Fibroblast of lung (primary cell): ENCODE measurements at places on chromosomes 7 and 10. TPM values are rescaled to one million over a fixed set of nuclear protein-coding genes. Genes with fewer than 3 reads are reported as not detected.

The SPDYE6 gene
- total RNA-seq = not detected in 2 replicates

The ADCYAP1R1 gene
- not detected in 2 replicates for total RNA-seq

The CFAP69 gene
- 6.2 and 7.1 TPM in 2 replicates for total RNA-seq

The HHEX gene
- total RNA-seq = 3.1 and 3.5 TPM in 2 replicates

The OR6B1 gene
- total RNA-seq = not detected in 2 replicates

The NRP1 gene
- total RNA-seq = 362 and 373 TPM in 2 replicates

The UCN3 gene
- not detected in 2 replicates for total RNA-seq
